T follicular helper cell (primary cell): ENCODE measurements at places on chromosomes 5 and 9.

DNA sequence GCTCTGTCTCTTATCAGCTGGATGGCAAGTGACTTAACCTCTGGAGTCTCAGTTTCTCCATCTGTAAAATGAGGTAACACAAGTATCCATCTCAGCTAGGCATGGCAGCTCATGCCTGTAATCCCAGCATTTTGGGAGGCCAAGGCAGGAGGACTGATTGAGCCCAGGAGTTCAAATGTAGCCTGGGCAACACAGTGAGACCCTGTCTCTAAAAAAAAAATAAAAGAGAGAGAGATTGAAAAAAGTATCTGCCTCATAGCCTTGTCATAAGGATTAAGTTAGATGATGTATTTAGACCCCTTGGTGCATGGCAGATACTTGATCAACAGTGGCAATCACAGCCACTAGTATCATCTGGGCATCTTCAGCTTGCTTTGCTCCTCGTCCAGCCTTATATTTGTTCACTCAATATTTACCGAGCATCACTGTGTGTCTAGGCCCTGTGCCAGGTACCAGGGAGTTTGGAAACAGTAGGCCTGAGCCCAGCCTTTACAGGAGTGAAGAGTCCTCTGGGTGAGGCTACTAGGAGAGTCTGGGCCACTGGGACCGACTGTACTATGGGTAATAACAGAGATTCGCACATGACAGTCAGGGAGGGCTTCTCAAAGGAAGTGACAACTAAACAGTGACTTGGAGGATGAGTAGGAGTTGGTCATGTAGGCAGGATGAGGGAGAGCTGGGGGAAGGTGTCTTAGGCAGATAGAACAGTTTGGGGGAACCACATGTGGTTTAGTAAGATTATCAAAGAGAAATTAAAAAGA is 34.2 kb downstream of the CORO2A start:
- DNase-seq = no peak

- DNase-seq = no peak
Observed at GRCh38 chr5:95821110-95822021, 1.2 kb downstream of the GLRX start.

DNA sequence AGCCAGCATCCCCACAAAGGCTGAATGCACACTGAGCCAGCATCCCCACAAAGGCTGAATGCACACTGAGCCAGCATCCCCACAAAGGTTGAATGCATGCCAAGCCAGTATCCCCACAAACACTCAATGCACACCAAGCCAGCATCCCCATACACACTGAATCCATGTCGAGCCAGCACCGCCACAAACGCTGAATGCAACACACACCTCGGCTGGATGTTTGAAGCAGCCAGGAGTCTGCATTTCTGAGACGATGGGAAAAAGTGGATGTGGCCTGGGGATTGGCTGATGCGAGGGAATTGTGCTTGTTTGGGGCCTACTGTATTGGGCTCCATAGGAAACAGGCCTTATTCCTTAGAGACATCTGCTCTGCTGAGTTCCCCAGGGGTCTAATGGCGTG is 30.9 kb upstream of the CEP72 start:
- DNase-seq = no peak

- DNase-seq = no peak
Observed at GRCh38 chr5:158886086-158886485, 213.6 kb downstream of the EBF1 start.

GRCh38 chr5:88515881-88516819 is 247.5 kb upstream of the TMEM161B start:
- no peak for DNase-seq

- peak; percentile 13 for DNase-seq
Observed at GRCh38 chr9:96418920-96419690, 935 bp upstream of the ZNF367 start.

GRCh38 chr5:142939006-142939405 is 168.8 kb downstream of the ARHGAP26 start:
- no peak for DNase-seq

GRCh38 chr5:157327771-157328170 is 61.8 kb downstream of the CYFIP2 start:
- no peak for DNase-seq

DNA sequence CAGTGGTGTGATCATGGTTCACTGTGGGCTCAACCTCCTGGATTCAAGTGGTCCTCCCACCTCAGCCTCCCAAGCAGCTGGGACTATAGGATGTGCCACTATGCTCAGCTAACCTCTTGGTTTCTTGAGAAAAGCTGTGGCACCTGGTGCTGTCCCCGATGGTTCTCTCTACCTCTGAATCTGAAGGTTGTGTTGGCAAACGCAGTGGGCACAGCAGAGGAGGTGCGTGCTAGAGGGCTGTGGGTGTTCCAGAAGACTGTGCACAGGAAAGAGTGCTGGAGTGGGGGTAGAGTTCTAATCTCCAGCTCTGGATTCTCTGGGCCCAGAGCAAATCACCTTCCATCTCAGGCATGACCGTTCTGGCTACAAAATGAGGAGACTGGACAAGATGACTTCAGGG is 12.5 kb downstream of the RGS3 start:
- DNase-seq = no peak

DNA sequence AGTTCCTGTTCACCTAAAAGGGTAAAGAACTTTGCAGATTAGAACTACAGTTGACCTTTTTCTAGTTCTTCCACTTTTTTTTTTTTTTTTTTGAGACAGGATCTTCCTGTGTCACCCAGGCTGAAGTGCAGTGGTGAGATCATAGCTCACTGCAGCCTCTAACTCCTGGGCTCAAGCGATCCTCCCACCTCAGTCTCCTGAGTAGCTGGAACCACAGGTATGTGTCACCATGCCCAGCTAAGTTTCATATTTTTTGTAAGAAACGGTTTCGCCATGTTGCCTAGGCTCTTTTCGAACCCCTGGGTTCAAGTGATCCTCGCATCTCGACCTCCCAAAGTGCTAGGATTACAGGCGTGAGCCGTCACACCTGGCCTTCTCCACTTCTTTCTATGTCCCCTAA is 39.7 kb upstream of the TNFAIP8 start:
- DNase-seq = no peak

DNA sequence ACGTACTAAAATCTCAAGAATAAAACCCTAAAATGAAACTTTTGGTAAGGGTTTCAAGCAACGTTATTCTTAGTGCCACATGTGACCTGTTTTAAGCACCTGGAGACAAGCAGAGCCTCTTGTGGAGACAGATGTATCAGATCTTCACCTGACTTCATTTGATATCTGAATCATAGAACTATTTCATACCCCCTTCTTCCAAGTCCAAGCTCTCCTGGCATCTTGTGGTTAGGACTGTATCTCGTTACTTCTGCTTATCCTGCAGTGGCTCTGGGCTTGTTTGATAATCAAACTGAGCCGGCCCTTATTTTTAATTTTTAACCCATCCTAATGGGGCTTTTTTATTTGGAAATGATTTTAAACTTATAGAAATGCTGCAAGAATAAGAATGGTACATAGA is 11.1 kb upstream of the FSD1L start:
- DNase-seq = no peak

DNA sequence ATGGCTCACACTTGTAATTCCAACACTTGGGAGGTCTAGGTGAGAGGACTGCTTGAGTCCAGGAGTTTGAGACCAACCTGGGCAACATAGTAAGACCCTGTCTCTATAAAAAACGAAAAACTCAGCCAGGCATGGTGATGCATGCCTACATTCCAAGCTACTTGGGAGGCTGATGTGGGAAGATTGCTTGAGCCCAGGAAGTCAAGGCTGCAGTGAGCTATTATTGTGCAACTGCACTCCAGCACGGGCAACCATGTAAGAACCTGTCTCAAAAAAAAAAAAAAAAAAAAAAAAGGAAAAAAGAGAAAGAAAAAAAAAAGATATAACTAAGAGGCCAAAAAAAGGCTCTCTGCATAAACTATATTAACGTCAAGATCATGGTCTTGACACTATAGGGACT is 27.3 kb downstream of the GIN1 start:
- DNase-seq = no peak

DNA sequence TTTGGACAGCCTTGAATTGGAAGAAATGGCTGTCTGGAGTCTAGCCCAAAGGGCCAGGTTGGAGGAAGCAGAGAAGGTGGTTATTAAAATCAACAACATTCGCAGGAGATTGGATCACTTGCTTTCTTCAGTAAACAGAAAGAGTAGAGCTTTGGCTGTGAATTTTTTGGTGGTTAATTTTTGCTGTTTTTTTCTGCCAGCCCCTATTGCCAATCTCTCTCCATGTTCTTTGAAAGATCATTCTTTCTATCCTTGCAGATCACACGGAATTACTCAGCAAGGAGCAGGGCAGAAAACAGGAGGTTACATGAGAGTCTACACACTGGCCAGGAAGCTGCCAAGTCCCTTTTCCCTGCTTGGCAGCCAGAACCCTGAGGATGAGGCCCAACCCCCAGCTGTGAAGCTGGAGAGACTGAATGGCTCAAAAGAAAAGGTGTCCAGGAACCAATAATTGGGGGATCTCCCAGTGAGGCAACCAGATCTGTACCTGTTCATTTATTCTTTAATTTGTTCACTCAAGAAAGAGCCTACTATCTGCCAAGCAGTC is 13.0 kb downstream of the GLRX start:
- DNase-seq = no peak

DNA sequence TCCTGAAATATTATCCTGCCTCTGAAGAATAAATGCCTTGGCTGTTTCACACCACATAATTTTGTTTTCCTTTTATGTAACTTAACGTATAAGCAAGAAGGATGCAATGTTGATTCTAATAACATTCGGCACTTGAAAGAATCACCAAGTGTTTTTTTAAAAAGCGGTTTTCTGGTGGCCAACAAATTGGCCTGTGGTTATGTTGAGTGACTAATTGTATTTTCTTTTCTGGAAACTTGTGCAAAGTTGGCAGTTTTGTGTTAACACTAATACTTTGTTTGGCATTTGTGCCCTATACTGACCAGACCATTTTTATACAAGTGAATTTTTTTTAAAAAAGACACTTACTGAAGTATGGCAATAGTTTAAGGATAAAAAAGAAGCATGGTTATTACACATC is 452.7 kb downstream of the BNC2 start:
- no peak for DNase-seq

DNA sequence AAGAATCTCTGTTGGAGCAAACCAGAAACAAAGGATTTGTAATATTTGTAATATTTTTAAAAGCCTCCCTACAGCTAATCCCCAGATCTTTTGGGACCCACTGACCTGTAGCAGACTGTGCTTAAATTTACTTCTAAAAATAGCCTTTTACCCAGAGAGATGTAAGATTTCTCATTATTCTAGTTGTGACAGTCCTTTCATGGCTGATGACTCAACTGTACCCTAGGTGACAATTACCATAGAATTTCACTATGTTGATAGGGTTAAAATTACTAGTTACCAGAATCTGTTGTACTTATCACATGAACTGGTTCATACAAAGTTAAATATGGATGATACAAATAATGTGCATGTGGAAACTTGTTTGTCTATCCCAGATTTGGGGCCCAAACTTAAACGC is 543.9 kb upstream of the SEMA6A start:
- DNase-seq = no peak

DNA sequence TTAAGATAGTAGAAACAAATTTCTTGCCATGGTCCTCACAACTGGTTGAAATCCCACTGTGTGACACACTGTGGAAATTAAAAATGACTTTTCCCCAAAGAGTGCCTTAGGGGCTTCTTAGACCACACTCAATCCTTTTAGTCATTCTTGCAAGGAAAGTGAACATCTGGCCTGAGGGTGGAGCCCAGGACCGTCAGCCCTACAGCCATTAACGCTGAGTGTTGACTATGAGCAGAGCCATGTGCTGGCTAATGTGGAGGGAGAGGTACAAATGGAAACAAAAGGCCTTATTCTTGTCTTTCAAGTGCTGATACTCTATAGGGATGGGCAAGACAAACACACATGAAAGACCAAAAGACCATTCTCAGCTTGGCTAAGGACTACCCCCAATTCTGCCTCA is 456.5 kb downstream of the ZSWIM6 start:
- no peak for DNase-seq

DNA sequence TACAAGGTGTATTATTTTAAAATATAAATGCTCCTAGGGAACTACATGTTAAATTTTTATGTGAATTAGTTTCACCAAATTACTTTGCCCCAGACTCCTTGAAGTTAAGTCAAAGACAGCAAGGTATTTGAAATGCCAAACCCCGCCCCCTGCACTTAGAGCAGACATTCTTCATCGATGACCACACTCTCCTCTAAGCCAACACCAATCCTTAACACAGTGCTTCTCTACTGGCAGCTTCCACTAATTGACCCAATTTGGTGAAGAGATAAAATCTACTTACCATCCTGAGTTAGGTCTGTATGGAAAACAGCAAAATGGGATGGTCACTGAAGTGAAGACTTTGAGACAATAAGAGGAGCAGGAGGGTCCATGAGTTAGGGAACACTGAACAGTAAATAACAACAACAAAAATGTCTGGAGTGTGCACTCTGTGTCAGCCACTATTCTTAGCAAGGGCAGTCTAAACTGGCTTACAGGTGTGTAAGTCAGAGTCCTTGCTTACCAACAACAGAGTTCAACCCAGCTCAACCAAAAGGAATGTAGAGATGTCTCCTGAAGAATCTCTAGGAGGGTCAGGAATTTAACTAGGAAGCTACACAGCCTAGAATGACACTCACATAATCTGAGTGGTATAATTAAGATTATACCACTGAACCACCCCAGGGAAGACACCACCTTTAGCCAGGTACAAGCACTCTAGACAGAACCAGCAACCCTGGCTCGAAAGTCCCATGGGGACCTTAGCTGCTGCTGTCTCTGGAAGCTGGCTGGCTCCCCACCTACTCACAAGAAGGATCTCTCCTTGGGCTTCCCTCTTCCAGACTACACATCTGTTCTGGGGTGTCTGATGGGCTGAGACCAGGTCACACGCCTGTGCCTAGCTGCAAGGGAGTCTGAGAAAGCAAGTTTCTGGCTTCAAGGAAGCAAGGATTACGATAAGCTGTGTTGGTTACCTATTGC is 8.8 kb upstream of the UBE2QL1 start:
- no peak for DNase-seq

- no peak for DNase-seq
Observed at GRCh38 chr5:143865426-143866025, 53.6 kb downstream of the HMHB1 start.

GRCh38 chr5:132951897-132952296 is 11.5 kb downstream of the AFF4 start:
- no peak for DNase-seq

- DNase-seq = no peak
Observed at GRCh38 chr9:88889386-88889785, 101.9 kb upstream of the S1PR3 start.

DNA sequence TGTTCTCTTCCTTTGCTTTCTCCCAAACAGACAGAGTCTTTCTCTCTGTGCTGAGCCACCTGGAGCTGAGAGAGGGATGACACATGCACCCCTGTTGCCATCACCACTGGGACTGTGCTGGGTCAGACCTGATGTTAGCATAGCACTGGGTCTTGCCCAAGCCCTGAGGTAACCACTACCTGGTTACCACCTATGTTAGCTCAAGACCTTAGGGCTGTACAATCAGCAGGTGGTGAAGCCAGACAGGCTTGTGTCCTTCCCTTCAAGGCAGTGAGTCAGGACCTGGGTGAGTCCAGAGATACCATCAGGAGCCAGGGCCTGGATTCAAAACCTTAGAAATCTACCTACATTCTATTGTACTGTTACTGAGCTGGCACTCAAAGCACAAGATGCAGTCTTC is 32.1 kb downstream of the FST start:
- DNase-seq = no peak

- DNase-seq = no peak
Observed at GRCh38 chr5:139760066-139761056, 35.2 kb upstream of the PSD2 start.

GRCh38 chr9:120336021-120336752 is 243.8 kb downstream of the CDK5RAP2 start:
- DNase-seq = no peak

GRCh38 chr9:77872863-77873262 is 158.7 kb downstream of the GNAQ start:
- DNase-seq = no peak

GRCh38 chr5:156694598-156694997 is 155.5 kb upstream of the PPP1R2B start:
- DNase-seq = no peak
